Mononuclear cell (primary cell): ENCODE measurements at places on chromosomes 12 and 14. TPM values are rescaled to one million over a fixed set of nuclear protein-coding genes. Genes with fewer than 3 reads are reported as not detected.

The CD27 gene
- total RNA-seq, result 24.3 TPM

The RBP5 gene
- total RNA-seq, result not detected

The CCDC177 gene
- not detected for total RNA-seq

The DPPA3 gene
- total RNA-seq, result not detected

The BCL11B gene
- total RNA-seq, result 101 TPM

The LHX5 gene
- not detected for total RNA-seq

The KSR2 gene
- 0.10 TPM for total RNA-seq

The PTPRR gene
- not detected for total RNA-seq

The MYF6 gene
- not detected for total RNA-seq

The NTS gene
- total RNA-seq, result not detected

The SLC25A21 gene
- not detected for total RNA-seq

The CFAP54 gene
- total RNA-seq, result 0.21 TPM

The PUS7L gene
- 16.4 TPM for total RNA-seq

The TAS2R7 gene
- total RNA-seq, result not detected

The FAIM2 gene
- total RNA-seq, result not detected

The ENDOU gene
- not detected for total RNA-seq

The PRORP gene
- total RNA-seq, result 36.8 TPM

The TEAD4 gene
- total RNA-seq, result not detected

The LRP1-AS gene
- not detected for total RNA-seq

The BATF gene
- total RNA-seq, result 7.7 TPM

The SLC39A5 gene
- not detected for total RNA-seq

The CD4 gene
- 94.3 TPM for total RNA-seq

The CRY1 gene
- 68.6 TPM for total RNA-seq

The HOXC9 gene
- total RNA-seq, result not detected

The KRT85 gene
- total RNA-seq, result not detected

The TROAP gene
- total RNA-seq, result 0.31 TPM

The SCAF11 gene
- 298 TPM for total RNA-seq

The VWF gene
- total RNA-seq, result 0.63 TPM

The RFLNA gene
- 0.10 TPM for total RNA-seq

The MRPS35 gene
- 57.7 TPM for total RNA-seq

The ADSS1 gene
- 1.9 TPM for total RNA-seq

The SERPINA12 gene
- not detected for total RNA-seq

The TAS2R14 gene
- total RNA-seq, result 1.2 TPM

The RNU4-1 gene
- total RNA-seq, result under 0.01 TPM

The ZC2HC1C gene
- total RNA-seq, result not detected

The DEGS2 gene
- total RNA-seq, result 0.21 TPM

The MIP gene
- not detected for total RNA-seq

The SLC6A12 gene
- total RNA-seq, result 0.73 TPM

The FLVCR2 gene
- 5.8 TPM for total RNA-seq

The BICDL1 gene
- total RNA-seq, result 60.9 TPM

The LYZ gene
- 5,492 TPM for total RNA-seq

The IAPP gene
- total RNA-seq, result not detected

The ARID2 gene
- total RNA-seq, result 72.6 TPM

The SLC25A47 gene
- 0.10 TPM for total RNA-seq
